ENCODE measurements at places on chromosomes 2 and 18.

DNA sequence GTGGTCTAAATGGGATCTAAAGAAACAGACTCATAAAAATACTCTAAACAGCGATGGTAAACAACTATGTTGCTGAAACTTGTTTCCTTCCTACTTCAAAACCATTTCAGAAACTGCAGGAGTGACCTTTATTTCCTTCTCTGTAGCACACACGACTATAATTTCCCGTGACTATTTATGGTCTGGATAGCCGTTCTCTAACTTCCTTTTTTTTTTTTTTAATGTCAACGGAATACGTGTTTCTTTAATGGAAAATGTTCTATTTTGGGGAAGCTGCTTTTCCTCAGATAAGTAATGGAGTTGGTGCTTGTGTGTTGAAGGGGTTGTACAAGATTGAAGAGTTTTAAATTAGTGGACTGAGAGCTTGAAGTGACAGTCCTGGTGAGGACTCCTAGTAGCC, 224.1 kb downstream of the PHLPP1 start:
- DNase-seq = no peak

DNA sequence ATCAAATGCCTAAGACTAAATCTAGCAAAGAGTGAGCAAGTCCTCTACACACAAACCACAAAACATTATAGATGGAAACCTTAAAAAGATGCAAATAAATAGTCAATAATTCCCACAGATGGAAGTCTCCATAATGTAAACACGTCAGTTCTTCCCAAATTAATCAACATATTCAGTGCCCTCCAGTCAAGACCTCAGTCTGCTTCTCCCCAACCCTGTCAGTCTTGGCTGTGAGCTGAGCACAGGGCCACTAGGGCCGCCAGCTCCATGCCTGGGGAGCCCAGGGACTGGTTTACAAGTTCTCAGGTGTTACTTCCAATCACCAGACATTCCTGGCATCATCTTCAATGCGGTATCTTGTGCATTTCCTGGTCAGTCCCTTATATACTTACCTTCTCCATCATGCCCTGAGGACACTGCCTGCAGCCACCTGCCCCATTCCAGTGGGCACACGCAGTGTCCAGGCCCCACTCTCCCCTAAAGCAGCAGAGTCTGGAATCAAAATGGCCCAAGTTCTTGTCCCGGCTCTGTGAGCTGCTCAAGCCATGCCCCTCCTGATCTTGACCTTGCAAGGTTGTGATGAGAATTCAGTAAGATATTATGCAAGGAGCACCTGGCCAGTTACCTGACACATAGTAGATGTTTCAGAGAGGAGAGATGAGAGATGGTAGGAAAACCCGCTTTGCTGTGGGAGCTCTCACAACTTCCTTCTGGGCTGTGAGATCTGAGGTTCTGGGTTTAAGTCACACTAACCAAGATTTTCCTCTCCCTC, 207.9 kb upstream of the RAB6C start:
- DNase-seq = no peak

DNA sequence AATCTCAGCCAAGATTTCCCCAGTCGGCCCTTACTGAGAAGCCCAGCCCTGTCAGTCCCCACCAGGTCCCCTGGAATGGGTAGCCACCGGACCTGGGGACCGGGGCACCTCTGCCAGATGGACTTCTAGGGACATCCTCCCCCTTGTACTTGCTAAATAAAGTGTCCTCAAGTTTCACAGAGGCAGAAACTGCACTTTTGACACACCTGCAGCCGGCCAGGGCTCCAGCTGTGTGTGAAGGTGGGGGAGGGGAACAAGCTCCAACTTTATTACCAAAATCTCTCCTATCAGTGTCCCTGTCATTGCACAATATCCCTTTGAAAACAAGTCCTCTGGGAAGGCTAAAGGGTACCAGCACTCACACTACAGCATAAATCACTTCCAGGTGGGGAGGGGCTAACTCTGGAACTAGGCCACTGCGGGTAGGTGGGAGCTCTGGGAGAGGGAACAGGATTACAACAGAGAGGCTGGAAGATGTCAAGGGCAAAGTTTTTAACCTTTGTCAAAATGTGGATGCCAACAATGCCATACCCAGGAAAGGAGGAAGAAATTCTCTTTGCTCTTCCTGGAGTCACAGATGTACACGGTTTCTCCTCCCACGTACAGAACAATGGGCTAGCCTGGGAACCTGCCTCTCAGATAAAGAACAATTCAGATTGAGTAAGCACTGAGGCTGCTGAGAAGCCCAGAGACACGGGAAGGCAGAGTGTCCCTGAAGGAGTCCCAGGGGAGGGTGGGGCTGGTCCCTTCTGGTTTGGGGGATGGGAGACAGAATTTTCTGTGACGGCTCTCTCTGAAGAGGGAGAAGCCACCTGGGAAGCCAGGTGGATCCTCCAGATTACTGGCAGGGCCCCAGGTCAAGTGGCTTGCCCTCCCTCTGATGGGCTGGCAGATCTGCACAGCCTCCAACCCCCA, 11.0 kb downstream of the SDC1 start:
- peak; percentile 97 for DNase-seq

- no peak for DNase-seq
These were observed 711 bp downstream of the GPR17 start for GRCh38 chr2:127646487-127647241.

- DNase-seq = no peak
These were observed 290.0 kb upstream of the CXCR4 start for GRCh38 chr2:136407952-136408318.

DNA sequence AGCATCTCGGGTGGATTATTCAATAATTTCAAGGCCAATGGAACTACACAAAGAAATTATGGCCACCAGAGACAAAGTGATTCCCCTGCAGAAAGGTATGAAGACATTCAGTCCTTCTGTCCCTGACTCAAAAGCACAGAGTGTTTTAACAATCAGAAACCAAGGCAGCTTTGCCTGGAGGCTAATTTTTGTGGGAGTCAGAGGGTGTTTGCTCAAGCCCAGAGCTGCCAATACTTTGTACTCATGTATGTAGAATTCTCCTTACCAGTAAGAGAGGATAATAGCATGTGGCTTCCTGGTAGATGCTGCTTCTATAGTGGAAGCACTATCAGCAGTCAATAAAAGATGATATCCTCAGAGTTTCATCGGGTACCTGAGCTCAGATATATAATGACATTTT, 178.4 kb downstream of the KCNE4 start:
- DNase-seq = no peak

GRCh38 chr2:54968561-54969218, 81.6 kb downstream of the RTN4 start:
- DNase-seq = no peak

DNA sequence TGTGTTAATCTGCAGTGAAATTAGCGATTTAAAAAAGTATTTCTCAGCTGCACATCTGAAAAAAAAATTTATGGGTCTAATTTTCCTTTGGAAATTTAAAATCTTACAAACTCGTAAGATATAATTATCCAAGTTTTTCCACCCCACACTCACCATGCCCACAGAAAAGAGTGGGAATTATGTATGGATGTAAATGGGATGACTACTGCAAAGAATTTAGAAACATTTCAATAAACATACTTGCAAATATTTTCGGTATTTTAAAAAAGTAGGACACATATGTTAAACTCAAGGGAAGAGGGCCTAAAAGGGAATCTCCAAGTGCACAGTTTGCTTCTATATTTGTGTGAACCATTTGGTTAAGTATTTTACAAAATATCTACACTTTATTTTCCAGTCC, 1039.9 kb upstream of the POU3F3 start:
- no peak for DNase-seq

DNA sequence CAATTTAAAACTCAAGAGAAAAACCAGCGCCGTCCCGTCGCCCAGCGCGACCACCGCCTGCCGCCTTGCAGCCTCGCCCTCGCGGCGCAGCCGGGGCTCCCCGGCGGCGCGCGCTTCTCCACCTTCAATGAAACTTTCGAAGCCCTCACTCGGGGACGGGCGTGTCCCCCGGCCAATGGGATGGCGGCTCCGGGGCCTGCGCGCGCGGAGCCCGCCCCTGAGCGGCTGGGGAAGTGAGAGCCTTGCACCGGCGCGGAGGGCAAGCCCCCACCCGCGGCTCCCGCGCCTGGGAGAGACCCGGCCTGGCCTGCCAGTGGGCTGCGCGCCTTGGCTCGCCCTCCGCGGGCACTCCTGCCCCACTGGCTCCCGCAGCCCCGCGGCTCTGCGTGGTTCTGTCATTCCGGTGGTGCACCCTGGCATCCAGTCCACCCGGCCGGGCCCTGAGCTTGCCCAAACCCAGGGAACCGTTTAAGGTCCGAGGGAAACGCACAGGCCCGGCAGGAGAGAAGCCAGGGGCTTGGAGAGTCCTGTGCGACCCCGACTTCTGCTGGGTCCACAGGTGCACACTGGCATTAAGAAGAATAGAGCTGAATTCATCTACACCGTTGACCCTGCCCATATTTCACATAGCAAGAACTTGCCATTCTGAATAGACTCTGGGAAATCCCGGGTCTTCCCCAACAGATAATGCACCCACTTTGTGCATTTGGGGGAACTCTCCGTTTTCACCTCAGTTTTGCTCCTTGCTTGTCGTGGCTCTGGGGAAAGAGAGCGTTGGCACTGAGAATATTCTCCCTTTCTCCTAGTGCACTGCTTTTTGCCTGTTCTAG, at the start of gene PIEZO2:
TSS of gene PIEZO2 (minus strand) at position 129 of the 830 bp plus-strand sequence. CDS start 981 bp downstream, outside the sequence.
- DNase-seq = no peak

DNA sequence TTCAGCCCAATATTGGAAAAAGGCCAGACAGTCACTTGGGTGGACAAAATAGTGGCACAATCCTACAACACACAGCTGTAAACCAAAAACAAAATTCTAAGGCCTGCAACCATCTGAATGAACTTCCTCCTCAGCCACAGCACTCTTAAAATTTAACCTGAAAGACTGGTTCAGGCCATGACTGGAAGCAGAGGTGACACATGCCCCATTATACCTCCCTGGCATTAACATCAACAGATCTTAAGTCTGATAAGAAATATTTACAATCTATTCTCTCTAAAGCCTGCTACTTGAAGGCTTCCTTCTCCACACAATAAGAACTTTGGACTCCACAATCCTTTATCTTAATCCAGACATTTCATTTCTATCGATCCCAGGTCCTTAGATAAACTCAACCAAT, 192.4 kb upstream of the LRP1B start:
- no peak for DNase-seq

- no peak for DNase-seq
These were observed at the start of gene GAL3ST2 for GRCh38 chr2:241776336-241777169. Gene GAL3ST2, plus strand, starts transcription at chr2:241776822. Its CDS starts 134 bp downstream, at chr2:241776956.

DNA sequence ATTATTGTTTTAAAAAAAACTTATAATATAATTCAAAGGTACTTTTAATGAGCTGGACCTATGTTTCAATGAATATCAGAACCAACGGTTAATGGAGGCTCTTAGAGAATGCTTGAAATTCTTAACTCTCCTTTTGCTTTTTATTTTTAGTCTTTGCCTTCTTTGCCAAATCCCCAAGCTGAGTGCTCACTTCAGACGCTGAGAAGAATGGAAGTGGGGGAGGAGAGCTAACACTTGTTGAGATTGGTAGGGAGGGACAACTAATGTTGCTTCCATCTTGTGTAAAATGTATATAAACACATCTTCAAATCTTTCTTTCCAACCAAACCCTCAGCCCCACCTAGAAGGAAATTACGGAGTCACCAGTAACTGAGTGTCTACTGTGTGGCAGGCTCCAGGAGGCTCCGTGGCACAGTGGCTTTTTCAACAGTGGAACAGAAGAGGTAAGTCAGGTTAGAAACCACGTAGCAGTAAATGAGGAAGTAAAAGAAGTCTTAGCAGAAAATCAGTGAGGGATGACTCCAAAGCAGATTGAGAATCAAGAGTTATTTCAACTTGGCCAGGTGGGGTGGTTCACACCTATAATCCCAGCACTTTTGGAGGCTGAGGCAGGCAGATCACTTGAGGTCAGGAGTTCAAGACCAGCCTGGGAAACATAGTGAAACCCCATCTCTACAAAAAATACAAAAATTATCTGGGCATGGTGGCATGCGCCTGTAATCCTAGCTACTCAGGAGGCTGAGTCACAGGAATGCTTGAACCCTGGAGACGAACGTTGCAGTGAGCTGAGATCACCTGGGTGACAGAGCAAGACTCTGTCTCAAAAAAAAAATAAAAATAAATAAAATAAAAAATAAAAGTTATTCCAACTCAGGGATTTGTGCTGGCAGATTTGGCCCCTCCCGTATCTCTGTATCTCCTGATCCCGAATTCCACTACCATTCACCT, 45.0 kb upstream of the CREB1 start:
- no peak for DNase-seq

GRCh38 chr2:104851291-104852089, 2.4 kb upstream of the POU3F3 start:
- no peak for DNase-seq

DNA sequence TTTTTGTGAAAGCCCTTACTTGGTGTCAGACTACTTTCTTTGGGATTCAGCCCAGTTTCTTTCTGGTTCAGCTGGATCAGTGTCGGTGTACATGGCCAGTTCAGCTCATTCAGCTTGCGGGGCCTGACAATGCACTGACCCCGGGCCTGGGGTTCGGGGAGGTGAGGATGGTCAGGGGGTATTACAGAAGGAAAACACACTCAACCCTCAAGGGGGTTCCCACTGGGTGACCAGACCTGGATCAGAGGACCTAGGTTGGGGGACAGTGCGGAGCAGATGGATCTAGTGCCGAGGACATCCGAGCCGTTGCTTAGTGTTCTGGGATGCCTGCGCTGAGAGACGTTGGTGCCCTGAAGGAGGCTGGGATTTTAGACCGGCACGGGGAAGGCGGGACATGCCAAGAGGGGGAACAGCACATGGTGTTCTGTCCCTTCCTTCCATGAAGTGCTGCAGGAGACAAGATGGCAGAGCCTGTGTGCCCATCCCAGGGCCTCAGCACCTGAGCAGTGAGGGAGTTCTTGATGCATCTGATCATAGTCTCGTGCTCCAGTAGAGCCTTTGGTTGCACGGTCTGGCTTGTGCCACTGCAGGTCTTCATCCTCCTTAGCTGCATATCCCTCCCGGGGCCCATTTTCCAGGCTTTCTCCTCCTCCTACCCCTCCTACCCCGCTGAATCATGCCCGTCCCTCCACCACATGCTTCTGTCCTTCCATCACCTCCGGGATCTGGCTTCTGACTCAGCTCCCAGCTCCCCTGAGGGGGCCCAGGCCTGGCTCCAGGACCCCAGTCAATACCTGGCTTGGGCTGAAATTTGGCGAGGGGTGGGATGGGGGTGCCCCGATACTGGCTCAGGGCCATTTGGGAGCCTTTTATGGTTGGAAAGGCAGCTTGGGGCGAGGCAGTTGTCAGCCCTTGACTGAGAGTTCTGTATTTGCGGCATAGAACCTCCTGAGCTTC, 18.0 kb downstream of the SPEG start:
- no peak for DNase-seq

DNA sequence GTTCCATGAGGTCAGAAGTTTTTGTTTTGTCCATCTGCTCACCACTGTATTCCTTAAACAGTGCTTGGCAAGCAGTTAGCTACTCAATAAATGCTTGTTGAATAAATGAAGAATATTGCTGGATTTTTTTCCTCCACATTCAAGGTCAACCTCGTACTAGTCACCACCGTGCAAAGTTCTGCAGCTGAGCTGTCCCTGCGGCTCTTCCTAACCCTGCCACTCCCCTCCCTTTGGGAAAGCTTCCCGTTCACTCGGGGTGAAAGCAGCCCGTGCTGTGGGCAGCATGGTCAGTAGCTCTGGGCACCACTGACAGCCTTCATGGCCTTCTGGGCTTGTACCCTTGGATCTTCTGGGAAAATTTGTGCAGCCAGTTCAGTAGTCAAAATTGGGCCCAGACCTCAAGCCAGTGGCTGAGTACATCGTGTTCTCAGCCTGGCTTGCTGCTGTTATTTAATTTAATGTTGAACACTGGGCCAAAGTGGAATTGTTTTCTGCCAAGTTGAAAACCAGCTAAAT, 469.3 kb upstream of the RAB12 start:
- no peak for DNase-seq

Data from NCI-H187 treated with DMSO at 0.1 percent for 48 hours (cell line).